ENCODE measurements at places on chromosomes 2 and 18.
A peak's percentile ranks its signal among the peaks of the same experiment; 100 is the strongest.

GRCh38 chr2:187180529-187180928 is 267.5 kb downstream of the CALCRL start:
- no peak for DNase-seq

DNA sequence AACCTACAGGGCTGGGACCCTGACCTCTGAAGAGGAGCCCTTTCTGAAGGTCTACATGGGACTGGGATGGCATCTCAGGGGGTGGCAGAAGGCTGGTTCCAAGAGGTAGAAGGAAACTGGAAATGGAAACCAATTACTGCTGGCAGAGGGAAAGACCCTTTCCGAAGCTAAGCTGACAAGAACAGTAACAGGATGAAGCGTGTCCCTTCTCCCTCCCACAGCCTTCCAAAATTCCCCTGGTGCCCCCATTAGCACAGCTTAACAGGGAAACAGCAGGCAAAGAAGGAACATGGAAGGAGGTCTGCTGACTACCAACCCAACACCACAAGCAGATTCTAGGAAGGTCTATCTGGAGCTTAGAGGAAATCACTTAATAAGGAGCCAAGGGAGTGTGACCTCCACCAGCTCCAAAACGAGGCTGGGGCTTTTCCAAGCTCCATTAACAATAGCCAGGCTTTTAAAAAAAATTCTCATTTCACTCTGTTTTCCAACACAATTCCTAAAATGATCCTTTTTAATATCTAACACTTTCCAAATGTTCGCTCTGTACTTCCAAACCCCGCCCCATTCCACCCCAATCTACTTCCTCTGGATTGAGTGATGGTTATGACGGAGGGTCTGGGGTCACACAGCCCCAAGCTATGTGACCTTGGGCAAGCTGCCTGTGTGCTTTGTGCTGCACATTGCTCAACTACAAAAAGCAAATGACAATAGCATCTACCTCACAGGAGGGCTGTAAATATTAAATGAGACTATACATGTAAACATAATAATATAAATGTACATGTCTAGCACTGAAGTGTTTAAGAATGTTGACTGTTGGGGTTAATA is 55.2 kb downstream of the STK39 start:
- no peak for DNase-seq

GRCh38 chr2:63434024-63435001 is 154.0 kb downstream of the WDPCP start:
- DNase-seq = no peak

GRCh38 chr2:105744091-105744908 is 412 bp upstream of the NCK2 start:
- no peak for DNase-seq

DNA sequence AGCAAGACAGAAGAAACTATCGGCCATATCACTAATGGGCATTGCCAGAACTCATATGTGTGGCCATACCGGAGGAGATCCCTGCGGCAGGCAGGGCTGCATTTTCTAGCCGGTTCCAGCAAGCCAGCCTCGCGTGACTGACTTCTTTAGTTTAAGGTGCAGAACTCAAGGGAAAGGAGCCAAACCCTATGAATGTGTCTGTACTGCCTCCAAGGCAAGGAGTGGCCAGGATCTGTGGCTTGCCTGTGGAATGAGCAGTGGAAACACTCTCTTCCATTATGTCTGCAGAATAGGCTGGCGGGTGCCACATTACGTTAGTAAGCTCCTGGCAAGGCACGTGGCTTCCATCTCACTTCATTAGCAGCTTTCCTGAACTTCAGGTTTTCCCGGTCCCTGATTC is 137.6 kb downstream of the ATL2 start:
- DNase-seq = no peak

- no peak for DNase-seq
Observed at GRCh38 chr2:78780256-78780655, 245.2 kb upstream of the REG3G start.

- no peak for DNase-seq
Observed at GRCh38 chr2:7905756-7906155, 776.1 kb upstream of the ID2 start.

GRCh38 chr18:55038162-55038561 is 78.9 kb upstream of the CCDC68 start:
- DNase-seq = no peak

DNA sequence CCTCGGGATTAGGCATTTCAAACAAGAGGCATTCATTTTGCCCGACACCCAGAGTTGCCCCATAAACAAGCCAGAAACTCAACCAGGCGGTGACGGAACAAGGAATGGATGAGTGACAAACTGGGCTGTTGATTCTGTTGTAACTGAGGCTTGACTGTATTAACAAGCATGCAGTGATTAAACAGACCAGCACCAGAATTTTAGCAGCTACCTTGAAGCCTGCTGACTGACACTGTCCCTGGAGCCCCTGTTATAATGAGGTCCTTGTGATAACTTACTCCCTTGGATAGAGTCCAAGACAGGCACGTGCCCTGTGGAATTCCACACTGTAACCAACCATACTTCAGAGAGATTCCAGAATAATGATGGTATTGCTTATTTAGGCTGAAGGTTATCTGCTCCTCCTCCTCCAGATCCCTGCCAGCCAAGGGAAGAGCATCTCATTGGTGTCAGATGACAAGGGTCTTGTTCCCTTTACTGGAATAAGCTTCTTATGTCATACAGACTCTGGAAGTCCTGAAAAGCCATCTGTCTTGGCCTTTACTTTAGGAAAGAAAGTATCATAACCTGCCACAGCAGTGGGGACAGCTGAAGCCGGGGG is 97.1 kb upstream of the RMDN2 start:
- DNase-seq = peak; percentile 69

DNA sequence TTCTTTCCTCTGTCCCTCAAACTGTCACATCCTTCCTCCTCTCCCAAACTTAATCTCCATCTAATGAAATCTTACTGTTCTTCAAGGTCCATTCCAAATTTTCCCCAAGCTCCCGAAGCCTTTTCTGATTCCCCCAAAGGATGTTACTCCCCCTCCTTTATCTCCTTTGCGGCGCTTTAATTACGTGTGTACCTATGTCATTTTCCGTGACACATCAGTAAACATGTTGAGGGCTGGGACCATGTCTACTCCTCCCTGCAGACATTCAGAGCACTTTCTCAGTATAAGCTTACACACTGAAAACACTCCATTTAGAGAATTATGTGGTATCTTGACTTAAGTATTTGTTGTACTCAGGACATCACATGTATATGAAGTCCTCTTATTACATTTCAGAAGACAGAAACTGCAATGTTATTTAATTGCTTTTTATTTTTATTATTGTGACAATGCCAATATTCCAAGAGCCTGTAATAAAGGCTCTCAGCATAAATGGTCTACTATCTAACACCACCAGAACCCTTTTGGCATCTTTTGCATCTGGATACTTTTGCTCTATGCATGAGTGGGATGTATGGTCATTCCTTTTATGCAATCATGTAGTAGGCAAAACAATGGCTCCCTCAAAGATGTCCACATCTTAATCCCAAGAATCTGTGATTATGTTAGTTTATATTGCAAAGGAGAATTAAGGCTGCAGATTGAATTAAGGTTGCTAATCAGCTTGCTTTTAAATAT is 1.8 kb downstream of the NMI start:
- DNase-seq = no peak

DNA sequence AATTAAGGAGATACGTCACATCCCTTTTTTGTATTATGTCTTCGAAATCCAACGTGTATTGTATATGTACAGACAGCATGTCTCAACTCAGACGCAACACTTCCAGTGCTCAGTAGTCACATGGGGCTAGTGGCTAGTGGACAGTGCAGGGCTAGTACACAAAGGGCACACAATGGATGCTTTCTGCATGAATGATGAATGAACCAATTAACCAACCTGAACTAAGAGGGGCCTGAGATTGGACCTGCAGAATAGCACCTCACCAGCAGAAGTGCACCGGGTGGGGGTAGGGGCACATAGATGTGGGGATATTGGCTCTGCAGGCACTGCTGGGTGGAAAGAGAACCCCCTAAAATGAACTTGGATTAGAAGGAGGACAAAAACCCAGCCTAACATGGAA is 20.7 kb downstream of the ST8SIA5 start:
- DNase-seq = no peak

DNA sequence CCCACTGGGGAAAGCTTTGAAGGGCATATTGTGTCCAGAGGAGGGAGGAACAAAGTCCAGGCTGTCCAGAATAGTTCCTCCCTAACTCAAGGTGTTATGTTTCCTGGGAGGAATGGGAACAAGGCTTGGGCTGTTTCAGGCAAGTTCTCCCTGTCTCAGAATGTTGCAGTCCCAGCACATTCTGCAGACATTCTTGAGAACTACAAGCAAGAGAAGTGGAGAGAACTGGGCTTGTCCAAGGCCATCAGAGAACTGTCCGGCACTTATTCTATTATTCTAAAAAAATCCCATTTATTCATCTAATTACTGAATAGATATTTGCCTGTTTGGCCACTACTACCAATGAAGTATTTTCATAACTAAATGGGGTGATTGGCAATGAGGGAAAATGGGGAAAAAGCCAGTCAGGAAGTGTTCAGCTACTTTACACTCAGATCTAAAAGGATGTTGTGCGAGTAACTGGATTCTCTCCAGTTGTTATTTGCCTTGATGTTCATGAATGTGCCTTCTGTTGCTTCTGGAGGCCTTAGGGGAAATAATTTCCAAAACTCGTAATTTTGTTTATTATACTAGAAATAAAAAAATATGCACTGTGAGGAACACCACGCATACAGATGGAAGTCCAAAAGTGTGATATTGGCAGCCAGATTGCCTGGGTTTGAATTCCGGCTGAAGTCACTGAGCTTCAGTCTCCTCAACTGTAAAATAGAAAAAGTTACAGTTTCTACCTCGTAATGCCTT is 300.1 kb upstream of the RND3 start:
- no peak for DNase-seq

GRCh38 chr2:186256540-186256939 is 229.5 kb upstream of the ZC3H15 start:
- DNase-seq = peak; percentile 25

DNA sequence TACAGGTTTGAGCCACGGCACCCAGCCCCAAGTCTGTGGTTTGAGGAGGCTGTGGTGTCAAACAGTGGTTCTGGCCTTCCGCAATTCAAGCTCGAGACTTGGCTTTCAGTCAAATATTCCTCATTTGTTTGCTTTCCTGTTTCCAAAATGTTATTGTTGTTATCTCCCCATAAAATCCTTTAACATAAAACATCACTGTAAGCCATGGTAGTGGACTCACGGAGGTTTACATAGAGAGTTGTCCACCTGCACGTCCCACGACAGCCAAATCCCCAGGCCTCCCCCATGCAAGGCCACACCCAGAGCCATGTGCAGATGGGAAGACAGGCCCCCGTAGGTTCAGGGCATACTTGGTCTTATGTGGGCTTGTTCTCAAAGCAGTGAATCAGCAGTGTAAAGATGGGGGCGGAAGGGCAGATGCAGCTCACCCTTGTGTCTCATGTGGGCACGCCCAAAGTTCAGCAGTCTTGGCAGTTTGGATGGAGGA is 18.9 kb upstream of the ST3GAL5 start:
- no peak for DNase-seq

- no peak for DNase-seq
Observed at GRCh38 chr18:13501891-13502290, 224.5 kb downstream of the FAM210A start.

DNA sequence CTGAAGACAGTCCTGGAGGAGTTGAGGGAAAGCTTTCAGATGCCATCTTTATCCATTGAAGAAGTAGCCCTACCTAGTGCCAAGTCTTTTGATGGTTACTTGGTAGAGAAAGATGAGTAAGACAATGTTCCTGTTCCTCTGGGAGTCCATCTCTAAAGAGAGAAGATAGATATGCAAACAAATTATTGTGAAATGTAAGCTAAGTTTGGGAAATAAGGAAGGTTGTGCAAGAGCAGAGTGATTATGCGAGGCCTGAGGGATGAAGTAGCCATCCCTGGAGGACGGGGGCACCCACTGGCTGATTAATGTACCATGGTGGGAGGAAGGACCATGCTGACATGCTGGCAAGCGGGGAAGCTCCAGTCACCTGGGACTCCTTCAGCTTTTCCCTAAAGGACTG is 994 bp upstream of the DTNA start:
- no peak for DNase-seq

GRCh38 chr2:127829845-127830246 is 18.9 kb upstream of the WDR33 start:
- DNase-seq = peak; percentile 59

GRCh38 chr2:3151153-3151918 is 226.3 kb downstream of the EIPR1 start:
- no peak for DNase-seq

GRCh38 chr18:58386780-58387179 is 242.1 kb downstream of the ALPK2 start:
- no peak for DNase-seq

DNA sequence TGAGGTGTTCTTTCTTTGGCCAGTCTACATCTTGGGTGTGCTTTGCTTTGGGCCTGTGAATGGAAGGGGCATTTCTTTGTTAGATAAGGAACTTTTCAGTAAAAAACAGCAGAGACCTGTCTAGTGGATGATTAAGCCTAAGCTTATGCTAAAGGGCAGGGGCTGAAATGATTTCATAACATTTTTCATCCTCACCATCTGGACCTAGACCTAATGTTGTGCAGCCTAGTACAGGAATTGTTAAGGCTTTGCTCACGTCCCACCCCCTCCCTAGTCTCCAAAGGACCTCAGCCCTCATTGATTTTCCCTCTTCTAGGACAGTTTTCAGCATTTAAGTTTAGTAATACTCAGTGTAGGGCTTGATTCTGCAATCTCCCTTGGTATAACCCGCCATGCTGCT is 111.8 kb downstream of the PRKCE start:
- no peak for DNase-seq

- DNase-seq = no peak
Observed at GRCh38 chr2:121333834-121334558, 49.0 kb upstream of the TFCP2L1 start.

- no peak for DNase-seq
Observed at GRCh38 chr2:24115057-24115456, 8.1 kb downstream of the PFN4 start.

DNA sequence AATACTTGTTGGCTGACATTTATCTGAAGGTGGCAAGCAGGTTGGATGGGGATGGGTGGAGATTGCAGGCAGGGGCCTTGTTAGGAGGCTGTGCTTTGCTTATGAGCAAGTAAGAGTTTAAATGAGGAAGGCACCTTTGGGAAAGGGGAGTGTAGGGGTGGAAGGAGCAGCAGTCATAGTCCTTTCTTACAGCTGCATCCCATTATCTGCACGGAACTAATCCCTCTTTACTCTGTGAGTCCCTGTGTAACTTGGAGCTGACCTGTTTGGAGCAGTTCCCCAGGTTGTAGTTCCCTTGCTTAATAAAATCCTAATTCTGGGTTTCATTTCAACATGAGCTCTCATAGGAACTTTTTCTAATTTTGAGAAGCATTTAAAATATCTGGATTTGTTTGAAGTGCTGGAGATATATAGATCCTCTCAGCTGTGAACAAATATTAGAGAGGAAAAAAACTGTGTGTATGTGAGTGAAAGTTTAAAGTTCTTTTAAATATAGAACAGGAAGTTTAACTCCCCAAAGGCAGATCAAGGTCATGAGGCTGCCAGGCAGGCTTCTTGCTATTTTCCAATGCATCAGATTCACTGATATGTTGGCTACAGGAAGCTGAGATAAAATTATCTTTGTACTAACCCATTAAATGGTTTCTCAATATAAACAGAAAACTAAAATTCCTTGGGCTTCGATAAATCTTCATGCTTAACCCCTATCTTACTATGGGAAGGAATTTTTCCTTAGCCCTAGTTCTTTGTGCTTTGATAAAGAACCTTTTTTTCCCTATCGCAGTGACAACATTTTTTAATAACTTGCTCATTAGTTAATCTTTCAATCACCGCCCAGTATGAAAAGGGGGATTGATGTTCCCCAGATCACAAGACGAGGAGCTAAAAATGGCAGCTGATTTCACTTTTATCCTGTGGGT is 104.6 kb upstream of the EML6 start:
- DNase-seq = no peak

- no peak for DNase-seq
Observed at GRCh38 chr18:67139899-67140298, 376.6 kb downstream of the DSEL start.
